ENCODE measurements at places on chromosomes 5 and 9.
A peak's percentile ranks its signal among the peaks of the same experiment; 100 is the strongest.

DNA sequence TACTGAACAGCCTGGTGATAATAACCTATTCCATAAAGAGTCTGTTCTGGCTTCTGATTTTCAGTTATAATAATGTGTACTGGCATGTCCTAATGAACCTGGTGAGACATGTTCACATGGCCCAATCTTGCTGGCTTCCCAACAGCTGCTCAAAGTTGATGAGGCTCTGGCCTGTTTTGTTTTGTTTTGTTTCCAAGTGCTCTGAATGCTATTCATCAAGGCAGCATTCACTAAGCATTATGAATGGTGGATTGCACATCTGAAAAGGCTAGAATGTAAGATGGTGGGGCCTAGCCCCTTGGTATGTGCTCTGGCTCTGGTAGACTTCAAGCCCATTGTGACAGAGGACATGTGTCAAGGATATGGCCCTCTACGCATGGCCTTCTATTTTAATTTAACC lies 388.5 kb downstream of the PSAT1 start:
- no peak for DNase-seq

DNA sequence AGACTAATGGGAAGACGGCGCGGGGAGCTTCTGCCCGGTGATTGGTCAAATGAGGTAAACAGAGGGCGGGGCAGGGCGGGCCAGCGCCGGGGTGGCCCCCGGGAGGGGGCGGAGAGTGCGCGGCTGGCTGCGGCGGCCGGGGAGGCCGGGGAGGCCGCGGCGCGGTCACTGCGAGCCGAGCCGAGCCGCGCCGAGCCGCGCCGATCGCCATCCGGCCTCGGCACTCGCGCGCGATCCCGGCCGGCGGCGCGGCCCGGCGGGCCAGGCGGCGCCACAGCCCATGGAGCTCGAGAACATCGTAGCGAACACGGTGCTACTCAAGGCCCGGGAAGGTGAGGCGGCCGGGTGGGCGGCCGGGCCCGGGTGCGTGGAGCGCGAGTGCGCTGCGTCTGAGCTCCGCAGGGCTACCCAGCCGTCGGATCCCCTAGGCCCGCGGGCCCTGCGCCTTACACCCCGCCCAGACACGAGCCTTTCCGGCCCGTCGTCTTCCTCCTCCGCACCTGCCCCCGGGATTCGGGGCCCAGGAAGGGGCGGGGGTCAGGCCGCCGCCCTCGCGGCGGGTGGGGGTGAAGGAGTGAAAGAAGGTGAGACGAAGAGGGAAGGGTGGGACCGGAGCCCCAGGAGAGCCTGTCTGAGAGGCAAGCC lies at the start of gene GRK6:
TSS of gene GRK6 (plus strand) at position 111 of the 645 bp plus-strand sequence. CDS start at position 281, 170 bp downstream.
- DNase-seq, result peak; percentile 62

DNA sequence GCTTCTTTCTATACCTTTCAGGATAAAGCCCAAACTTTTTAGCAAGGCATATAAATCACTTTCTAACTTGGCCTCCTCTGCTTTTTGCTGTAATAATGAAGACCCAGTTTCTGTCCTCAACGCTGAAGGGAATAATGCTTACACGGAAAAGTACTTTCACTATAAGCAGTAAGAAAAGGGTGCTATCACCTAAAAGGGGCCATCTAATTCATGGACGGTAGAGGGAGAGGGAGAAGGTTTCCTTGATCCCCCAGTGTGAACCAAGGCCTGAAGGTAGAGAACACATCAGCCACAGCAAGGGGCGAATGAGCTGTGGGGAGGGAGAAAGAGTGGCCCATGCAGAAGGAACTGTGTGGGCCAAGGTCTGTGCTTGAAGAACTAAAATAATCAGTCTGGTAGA lies 417.7 kb upstream of the CLINT1 start:
- no peak for DNase-seq

DNA sequence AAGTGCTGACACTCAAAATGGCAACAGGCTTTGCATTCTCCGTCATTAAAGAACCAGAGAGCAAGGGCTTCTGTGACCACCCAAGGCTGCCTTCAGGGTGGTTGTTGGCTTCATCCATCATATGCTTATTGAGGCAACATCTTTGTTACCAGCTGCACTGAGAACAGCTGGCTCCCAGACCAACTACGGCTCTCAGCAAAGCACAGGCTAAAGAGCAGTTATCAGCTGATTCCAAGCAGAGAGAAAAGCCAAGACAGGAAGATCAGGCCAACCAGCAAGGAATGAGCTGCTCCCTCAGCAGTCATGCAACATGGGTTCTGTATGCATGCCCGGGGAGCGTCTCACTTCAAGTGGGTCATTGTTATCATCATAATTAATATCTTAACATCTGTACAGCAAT lies 358.9 kb downstream of the ACTL7B start:
- DNase-seq, result no peak

DNA sequence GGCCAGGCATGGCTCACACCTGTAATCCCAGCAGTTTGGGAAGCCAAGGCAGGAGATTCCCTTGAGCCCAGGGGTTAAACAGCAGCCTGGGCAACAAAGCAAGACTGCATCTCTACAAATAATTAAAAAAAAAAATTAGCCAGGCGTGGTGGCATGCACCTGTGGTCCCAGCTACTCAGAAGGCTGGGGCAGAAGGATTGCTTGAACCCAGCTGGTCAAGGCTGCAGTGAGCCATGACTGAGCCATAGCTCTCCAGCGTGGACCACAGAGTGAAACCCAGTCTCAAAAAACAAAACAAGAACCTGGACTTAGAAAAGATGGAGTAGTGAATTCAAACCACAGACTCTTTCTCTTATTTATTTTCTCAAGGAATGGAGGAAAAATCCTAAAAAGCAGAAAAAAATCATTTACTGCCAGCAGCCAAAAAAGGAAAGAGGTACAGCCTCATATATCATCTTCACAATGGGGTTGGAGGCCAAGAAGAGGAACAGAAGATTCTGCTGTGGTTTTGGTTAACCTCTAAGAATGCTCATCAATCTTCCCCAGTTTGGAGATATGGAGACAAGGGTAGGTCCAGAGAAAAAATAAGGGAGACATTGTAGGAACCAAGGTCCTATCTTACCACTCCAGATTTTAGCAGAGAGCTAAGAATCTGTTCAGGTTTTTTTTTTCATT lies 40.0 kb upstream of the MYO10 start:
- no peak for DNase-seq

DNA sequence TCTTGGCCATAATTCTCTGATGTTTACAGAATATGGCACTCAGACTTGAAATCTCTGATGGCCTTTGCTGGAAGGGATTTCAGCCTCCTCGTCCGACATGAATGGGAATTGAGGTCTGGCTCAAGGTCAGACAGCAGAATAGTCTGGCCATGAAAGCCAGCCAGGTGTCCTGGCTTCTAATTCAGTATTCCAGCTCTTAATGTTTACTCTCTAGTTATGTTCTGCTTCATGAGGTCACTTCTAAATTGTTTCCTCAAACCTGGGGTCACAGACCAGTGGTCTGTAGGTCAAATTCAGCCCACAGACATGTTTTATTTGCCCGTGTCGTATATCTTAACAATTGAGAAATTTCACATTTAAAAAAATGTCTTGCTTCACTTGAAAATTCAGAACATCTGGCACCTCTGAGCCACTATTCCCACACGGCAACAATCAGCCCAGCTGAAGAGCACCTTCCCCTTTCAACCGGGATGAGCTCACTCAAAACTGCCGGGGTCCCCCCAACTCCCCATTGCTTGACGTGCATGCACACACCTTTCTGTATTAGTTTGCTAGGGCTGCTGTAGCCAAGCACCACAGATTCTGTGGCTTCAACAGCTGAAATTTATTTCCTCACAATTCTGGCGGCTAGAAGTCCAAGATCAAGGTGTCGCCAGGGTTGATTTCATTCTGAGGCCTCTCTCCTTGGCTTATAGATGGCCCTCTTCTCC lies 243.5 kb downstream of the ENC1 start:
- DNase-seq, result no peak

GRCh38 chr5:59621477-59621876 lies 272.0 kb downstream of the PDE4D start:
- no peak for DNase-seq

GRCh38 chr5:95810305-95811125 lies 12.0 kb downstream of the GLRX start:
- no peak for DNase-seq

DNA sequence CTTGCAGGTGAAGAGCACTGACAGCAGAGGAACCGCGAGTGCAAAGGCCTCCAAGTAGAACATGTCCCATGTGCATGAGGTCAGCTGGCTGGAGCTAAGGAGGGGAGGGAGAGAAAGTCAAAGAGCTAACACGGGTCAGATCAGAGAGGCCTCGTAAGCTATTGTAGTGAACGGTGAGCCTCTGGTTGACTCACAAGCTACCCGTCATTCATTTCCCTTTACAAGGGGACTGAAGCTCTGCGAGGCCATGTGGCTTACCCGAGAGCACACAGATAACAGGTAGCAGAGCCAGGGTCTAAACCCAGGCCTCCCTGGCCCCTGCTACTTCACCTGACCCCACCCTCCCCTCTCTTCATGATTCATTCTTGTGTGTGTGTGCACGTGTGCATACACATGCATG lies 152.7 kb upstream of the ADRA1B start:
- no peak for DNase-seq

- no peak for DNase-seq
These were observed 109.2 kb upstream of the SMIM23 start for GRCh38 chr5:171676286-171676944.

DNA sequence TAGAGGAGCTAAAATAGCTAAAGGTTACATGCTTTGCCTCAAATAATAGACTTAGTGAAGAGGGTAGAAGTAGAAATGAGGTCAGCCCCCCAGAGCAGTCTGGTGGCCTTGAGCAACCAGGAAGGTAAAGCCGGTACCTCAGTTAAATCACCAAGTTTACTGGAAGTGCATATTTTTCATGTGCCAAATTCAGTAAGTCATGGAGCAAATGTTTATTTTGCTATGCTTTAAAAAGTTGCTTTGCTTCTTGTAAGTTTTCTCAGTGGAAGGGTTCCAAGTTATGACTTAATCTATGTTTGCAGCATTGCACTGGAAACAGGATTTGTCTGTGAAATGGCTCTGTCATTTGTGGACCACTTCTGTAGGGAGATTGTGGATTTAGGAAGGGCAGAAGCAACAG lies 256.7 kb downstream of the ARRDC3 start:
- no peak for DNase-seq

GRCh38 chr5:125081101-125081500 lies 334.7 kb upstream of the ZNF608 start:
- DNase-seq, result no peak

DNA sequence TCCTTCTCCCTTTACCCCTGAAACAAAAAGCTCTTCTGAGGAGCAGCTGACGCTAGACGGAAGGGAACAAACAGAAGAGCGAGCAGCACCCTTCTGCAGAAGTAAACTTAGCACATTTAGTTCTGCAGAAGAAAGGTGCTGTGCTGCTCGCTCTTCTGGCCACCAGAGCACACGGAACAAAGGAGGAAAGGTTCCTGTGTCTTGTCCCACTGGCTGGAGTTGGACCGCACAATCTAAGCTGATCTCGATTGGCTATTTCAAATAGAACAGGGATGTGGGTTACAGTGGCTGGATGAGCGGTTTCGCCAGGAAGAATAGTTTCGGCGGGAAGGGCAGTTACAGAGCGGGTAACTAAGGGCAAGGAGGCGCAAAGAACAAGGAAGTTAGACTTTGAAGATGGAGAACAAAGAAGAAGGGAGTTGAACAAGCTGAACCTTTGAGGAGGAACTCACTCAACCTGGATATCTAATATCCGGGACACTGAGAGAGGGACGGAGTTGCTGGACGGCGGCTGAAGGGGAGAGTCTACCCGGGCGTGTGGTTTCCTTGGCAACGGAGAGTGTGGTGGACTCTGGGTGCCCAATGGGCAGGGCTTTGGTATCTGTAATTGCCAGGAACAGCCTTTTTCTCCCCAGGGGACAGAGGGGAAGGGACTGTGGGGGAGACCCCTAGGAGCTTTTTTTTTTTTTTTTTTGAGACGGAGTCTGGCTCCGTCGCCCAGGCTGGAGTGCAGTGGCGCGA lies 7.1 kb downstream of the GTF3C5 start:
- no peak for DNase-seq

- DNase-seq, result peak; percentile 34
These were observed 1.8 kb downstream of the FEM1C start for GRCh38 chr5:115542651-115543364.
